ENCODE measurements at places on chromosomes 6 and 20. TPM values are rescaled to one million over a fixed set of nuclear protein-coding genes. Genes with fewer than 3 reads are reported as not detected.

DNA sequence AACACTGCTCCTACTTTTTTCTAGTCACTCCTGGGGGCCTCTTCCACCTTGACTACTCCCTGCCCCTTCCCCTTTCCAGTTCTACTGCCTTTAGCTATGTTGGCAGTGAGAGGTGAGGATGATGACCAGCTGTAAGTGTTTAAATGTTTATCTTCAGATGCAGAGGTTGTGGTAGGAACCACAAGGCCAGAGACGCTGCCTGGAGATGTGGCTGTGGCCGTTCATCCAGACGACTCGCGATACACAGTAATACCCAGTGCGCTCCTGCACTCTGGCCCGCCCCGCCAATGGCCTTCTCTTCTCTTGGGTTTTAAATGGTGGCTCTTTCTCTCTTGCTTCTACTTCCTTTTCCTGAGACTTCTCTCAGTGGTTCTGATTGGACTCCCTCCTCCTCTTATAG, 4.6 kb downstream of the VARS2 start:
- DNase-seq: no peak

The RGS17 gene
- polyA plus RNA-seq: not detected

The BMP7 gene
- not detected for polyA plus RNA-seq

The HLA-DQB1 gene
- not detected for polyA plus RNA-seq

DNA sequence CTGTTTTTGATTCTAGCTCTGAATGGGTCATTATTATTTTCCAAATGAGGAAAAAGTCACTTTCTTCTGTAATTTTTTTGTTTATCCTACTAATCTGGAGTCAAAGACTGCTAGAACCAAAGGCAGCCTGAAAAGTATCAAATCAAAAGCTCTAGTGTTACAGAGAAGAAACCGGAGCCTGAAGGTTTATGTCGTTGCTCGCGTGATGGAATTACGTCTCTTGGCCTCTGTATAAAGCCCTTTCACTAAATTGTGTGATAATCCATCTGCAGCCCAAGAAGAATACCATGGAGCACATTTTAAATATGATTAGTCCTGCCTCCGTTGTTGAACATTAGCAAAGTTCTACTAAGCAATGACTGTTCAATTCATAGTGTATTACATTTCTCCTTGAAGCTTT, 738.6 kb downstream of the C6orf118 start:
- no peak for DNase-seq

DNA sequence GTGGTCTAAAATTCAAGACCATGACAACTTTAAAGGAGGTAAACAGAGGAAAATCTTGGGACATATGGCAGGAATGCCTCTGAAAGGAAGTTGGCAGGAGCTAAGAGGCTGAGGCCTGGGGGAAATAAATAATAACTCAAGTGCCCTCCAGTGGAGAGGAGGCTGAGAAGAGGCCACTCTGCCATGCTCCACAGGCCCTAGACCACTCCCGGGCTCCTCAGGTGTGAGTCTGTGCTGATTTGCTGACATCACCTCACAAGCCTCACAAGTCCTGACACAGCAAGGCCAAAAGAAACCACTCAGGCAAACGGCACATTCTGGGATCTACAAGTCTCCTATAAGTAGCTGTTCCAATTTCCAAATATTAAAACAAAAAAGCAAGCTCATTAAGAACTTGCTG, 91.0 kb upstream of the RIPOR2 start:
- DNase-seq: no peak

GRCh38 chr6:4864519-4864918, 88.3 kb downstream of the CDYL start:
- DNase-seq: no peak

GRCh38 chr6:85498596-85499258, 48.8 kb downstream of the NT5E start:
- no peak for DNase-seq

DNA sequence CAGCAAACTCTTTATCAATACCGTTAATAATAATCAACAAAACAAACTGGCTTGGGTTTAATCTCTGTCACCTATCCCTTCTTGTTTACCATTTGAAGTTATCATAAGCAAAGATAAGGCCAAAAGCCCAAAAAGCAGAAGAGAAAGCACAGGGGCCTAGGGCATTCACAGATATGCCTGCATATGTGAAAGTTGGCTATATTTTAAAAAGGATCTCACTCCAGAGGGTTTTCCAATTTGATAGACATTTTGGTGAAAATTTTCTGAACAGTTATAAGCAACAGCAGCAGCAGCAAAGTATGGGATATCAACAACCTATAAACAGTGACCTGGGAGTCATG, 101.1 kb downstream of the ATXN1 start:
- DNase-seq: no peak

The PRDM1 gene
- polyA plus RNA-seq: 0.13 TPM

The CTCFL gene
- polyA plus RNA-seq: 122 TPM

The ADTRP gene
- 16.4 TPM for polyA plus RNA-seq

GRCh38 chr20:46182276-46183200, 64.4 kb downstream of the CD40 start:
- no peak for DNase-seq

- DNase-seq: no peak
These were observed 1.3 kb downstream of the CBLN4 start for GRCh38 chr20:56004007-56004406.

- no peak for DNase-seq
These were observed 78.3 kb downstream of the ME1 start for GRCh38 chr6:83352424-83353061.

GRCh38 chr6:64335195-64335594, 699.6 kb downstream of the PHF3 start:
- no peak for DNase-seq

- DNase-seq: no peak
These were observed 6.7 kb downstream of the TULP1 start for GRCh38 chr6:35505999-35506412.

The MYL9 gene
- 0.65 TPM for polyA plus RNA-seq

The OR2H2 gene
- not detected for polyA plus RNA-seq

DNA sequence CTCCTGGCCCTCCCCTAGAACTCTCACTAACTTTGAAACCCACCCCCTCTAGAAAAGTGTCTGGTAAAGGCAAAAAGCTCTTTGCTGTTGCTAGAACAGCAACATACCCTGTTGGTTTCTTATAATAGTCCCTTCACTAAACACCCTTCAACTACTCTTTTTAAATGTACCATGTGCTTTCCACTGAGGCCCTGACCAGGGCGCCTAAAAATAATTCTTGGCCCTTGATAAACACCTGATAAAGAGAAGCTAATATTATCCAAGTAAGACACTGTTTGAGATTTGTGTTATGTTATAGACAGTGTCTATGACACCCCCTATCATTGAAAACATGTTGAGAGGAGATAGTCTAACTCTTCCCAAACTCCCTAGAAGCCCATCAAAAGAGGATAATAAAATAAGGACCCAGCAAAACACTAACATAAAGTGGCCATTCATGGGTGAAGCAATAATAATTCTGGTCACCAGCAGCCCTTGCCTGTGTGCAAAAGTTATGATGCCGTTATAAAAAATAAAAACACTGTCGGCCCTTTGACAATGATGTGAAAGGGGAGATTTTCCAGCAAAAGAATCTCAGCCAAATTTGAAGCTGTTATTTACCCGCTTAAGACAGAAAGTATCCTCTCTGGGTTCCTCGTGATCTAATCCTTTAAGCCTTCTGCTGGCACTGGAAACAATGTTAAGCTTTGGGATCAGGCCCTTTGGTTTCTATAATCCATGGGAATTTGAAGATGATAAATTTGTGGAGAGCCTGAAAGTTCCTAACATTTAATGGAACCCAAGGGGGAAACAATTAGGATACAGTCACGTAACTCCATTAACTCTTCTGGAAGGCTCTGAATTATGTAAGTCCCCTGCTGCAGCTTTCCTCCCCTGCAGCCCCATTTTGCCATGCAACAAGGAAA, 122.6 kb upstream of the PLCB4 start:
- DNase-seq: no peak

The KCNQ5 gene
- polyA plus RNA-seq: 2.0 TPM

The PRSS16 gene
- polyA plus RNA-seq: 21.3 TPM

DNA sequence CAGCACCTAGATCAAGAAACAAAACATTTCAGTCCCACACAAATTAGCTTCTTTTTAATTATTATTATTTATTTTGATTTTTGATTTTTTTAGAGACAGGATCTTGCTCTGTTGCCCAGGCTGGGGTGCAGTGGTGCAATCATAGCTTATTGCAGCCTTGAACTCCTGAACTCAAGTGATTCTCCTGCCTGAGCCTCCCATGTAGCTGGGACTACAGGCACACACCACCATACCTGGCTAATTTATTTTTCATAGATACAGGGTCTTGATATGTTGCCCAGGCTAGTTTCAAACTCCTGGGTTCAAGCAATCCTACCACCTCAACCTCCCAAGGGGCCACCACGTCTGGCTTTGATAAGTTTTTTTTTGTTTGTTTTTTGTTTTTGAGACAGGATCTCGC, 24.6 kb downstream of the SNAI1 start:
- DNase-seq: no peak

- no peak for DNase-seq
These were observed 14.2 kb upstream of the ADRM1 start for GRCh38 chr20:62288535-62289105.

The KIAA1586 gene
- 24.1 TPM for polyA plus RNA-seq

The NNAT gene
- not detected for polyA plus RNA-seq

The CCN6 gene
- polyA plus RNA-seq: 0.13 TPM

The NMBR gene
- polyA plus RNA-seq: not detected

GRCh38 chr20:53298911-53299310, 294.7 kb downstream of the ZNF217 start:
- no peak for DNase-seq

The MTFR2 gene
- polyA plus RNA-seq: 44.6 TPM

DNA sequence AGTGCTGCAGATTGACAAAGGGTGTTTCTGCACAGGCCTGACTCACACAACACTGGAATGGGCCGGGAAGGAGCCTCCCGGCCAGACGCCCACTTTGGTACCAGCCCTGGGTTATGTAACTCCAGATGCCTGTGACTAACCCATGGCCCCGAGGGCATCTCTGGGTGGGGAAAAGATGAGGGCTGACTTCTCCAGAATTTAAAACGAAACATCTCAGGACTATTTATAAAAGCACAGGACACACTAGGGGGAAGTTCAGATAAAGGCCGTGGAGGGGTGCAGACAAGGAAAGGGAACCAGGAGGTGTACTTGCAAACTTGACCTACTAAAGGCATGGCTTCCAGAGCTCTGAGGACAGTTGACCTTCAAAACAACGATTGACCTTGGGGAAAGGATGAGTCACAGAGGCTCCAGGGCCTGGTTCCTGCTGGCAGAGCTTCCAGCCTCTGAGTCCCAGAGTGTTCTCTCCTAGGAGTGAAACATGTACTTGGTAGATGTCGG, 196.9 kb downstream of the NFATC2 start:
- DNase-seq: no peak

DNA sequence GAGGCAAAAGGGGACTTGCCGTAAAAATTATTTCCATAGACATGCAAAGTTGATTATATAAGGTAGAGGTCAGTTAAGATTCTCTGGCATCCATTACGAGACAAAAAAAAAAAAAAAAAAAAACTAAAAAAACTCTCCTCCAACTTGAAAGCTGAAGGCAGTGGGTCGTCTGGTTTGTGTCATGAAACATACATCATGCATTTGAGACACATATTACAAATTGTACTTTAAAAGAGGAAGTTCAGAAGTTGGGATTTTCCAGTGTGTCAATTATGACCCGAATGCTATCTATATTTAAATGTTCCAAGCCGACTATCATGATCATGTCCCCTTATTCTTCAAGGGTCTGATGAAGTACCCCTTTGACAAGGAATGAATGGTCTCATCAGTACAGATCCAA, 125.1 kb downstream of the ZNF217 start:
- DNase-seq: no peak

The TPBG gene
- polyA plus RNA-seq: 0.88 TPM

DNA sequence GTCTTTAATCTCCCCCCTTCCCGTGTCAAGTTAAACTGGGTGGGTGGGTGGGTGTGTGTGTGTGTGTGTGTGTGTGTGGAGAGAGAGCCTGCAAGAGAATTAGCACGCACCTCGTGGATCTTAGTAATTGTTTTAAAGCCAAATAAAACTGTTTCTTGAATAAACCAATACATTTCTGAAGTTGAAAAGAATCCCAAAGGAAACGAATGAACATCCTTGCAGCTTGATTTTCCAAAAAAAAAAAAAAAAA, 381 bp upstream of the BICRAL start:
- DNase-seq: peak; percentile 33

DNA sequence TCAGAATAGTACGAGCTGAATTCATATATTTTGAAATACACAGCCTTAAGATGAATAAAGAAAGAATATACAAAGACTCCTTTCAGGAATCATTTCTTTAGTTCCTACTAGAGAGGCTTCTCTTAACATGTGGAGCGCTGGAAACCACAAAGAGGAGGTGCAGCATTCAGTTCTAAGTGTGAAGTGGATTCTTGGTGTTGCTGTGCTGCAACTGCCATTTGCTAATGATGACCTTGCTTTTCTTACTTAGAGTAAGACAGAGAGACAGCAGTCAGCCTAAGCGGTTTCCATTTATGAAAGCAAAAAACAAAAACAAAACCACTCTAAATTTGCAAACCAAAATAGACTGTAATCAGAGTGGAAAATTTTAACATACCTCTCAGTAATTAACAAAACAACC, 629.0 kb downstream of the EPHA7 start:
- DNase-seq: no peak

The PBX2 gene
- polyA plus RNA-seq: 134 TPM

- DNase-seq: no peak
These were observed 14.9 kb upstream of the SLC22A23 start for GRCh38 chr6:3471711-3472110.
